ENCODE measurements at places on chromosomes 1 and 21. TPM values are rescaled to one million over a fixed set of nuclear protein-coding genes. Genes with fewer than 3 reads are reported as not detected.

DNA sequence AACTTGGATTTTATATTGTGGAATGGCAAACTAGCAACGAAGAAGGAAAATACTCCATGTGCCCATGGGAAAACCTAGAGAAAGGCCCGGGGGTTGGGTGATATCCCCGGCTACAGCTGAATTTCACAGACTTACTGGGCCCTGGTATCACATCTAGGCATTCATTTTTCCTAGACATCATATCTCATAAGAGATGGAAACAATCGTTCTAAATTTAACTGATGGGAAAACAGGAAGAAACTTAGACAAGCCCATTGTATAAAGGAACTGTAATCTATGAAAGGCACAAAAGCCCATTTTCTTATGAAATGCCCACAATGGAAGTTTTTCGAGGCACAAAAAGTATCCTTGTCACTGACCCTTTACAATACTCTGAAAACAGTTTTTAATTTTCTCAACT, 407.9 kb upstream of the LYPLAL1 start:
- DNase-seq: no peak

- no peak for DNase-seq
These were observed 93.9 kb downstream of the KCTD3 start for GRCh38 chr1:215661033-215661432.

- no peak for DNase-seq
These were observed 15.3 kb downstream of the CASZ1 start for GRCh38 chr1:10781137-10781536.

- DNase-seq: no peak
These were observed 7.5 kb upstream of the ASH1L start for GRCh38 chr1:155569988-155570592.

DNA sequence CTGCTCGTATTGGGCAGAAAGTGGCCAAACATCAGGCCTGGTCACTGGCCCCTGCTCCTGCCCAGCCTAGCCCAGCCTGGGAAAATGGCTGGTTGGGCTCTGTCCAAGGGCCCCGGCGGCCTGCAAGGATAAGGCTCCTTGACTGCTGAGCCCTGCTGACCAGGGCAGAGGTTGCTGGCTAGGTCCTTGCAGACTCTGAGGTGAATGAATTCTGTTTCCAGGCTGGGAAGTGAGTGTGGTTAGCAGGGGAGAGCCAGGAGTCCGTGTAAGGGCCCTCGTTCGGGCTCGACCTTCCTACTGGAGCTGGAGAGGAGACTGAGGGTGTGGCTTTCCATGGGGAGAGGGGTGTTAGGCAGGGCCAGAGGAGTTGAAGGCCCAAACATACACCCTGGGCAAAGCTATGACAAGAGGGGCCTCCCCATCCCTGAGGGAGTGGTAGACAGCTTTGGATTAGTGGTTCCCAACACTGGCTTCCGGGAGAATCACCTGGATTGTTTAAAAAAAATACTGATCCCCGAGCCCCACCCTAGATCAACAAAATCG, 20.6 kb downstream of the CSF1 start:
- peak; percentile 92 for DNase-seq

DNA sequence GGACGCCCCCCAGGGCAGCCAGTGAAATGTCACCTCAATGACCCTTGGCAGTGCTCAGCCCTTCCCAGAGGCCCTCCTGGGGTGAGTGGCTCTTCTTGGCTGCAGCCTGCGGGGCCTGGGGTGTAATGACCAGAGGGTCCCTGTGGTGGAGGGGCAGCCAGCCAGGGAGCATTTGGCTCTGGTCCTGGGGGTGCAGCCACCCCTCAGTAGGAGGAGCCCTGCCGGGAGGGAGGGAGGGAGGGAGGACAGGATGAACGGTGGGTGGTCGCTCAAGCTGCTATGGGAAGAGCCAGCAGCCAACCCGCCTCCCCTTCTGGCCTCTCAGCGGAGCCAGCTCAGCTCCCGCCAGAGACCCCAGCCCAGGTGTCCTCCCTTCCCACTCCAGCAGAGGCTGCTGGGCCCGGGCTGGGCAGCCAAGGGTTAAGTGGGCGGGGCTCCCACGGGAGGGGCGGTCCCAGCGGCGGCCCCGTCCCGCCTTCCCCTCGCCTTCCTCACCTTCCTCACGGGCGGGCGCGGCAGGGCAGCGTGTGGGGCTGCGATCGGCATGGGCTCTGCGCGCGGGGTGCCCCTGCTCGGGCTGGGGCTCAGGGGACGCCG, 9.0 kb upstream of the PLCH2 start:
- no peak for DNase-seq

- DNase-seq: no peak
These were observed 64.8 kb downstream of the GPR137B start for GRCh38 chr1:236207121-236207520.

DNA sequence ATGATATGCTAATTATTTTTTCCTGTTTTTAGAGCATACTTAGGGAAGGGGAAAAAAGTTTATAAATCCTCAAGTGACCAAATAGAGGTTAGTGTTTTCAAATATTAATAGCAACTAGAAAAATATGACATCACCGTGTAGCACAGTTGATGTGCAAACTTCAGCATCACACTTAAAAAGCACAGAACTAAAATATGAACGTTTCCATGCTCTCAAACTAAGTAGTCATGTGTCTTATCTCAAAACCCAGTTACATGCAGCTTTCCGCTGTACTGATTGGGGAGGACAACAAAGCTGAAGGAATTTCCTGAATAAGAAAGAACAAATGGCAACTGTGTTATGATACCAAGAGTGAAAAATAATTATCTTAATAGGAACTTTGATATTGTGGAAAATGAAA, 903.7 kb downstream of the ADGRL2 start:
- DNase-seq: no peak

GRCh38 chr1:46030876-46031660, 101.4 kb downstream of the PIK3R3 start:
- DNase-seq: no peak

- DNase-seq: no peak
These were observed 30.5 kb downstream of the OR10J1 start for GRCh38 chr1:159469921-159470533.

GRCh38 chr1:110265186-110265585, 55.1 kb downstream of the KCNC4 start:
- DNase-seq: no peak

HTR6 gene
- not detected for total RNA-seq

DTL gene
- total RNA-seq: 0.16 TPM

PDE4DIP gene
- 126 TPM for total RNA-seq

MRPS21 gene
- 48.0 TPM for total RNA-seq

FOXD3 gene
- total RNA-seq: not detected

AQP10 gene
- not detected for total RNA-seq

GBP2 gene
- total RNA-seq: 45.9 TPM

All from mesenteric fat pad (tissue), 1 donor.